Upper lobe of right lung (tissue), 1 donor: ENCODE measurements at places on chromosomes 5 and 9.

DNA sequence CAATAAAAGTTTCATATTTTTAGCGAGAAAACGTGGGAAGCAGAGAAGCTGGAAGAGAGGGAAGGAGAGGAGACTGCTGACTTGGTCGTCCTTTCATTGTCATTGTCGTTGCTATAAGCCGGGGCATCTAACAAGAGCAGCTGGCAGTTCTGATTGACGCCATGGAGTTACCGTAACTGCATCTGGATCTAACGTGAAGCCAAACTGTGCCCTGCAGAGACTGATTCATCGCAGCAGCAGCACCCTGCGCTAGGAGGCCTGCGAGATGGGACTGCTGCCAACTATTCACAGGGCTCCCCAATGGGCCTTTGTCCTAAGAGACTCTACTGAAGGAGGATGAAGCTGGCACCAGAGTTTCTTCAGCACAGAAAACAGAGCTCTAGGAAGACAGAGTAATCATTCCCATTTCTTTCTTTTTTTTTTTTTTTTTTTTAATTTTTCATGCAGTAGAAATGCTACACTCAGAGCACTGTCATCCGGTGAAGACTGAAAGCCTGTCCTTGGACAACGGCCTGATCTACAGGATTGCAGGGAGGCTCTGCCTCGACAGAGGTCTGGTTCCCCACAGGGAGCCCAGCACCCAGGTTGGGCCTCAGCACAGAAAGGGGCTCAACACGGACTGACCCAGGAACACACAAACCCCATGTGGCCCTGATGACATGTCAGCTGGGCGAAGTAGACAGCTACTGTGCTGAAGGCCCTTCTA lies 47.8 kb downstream of the RETREG1 start:
- DNase-seq = no peak

- no peak for DNase-seq
Observed at GRCh38 chr9:134935056-134935640, 17.4 kb upstream of the FCN1 start.

GRCh38 chr9:132806723-132807421 lies 71.2 kb downstream of the AK8 start:
- no peak for DNase-seq

DNA sequence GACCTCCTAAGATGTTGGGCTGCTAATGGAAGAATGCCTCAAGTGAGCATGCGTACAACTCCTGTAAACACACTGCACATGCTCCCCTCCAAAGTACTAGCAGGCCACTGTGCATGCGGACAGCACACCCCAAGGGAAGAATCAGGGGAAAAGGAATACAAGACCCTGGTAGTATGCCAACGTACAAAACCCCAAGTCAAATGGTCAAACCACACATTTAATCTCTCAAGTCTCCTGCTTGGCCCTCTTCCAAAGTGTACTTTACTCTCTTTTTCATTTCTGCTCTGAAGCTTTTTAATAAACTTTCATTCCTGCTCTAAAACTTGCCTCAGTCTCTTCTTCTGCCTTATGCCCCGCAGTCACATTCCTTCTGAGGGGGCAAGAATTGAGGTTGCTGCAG lies 466.4 kb downstream of the DMRTA1 start:
- DNase-seq = no peak

- DNase-seq = no peak
Observed at GRCh38 chr9:118318770-118319431, 614.7 kb downstream of the TLR4 start.

- no peak for DNase-seq
Observed at GRCh38 chr9:108134486-108135128, 645.0 kb upstream of the KLF4 start.

DNA sequence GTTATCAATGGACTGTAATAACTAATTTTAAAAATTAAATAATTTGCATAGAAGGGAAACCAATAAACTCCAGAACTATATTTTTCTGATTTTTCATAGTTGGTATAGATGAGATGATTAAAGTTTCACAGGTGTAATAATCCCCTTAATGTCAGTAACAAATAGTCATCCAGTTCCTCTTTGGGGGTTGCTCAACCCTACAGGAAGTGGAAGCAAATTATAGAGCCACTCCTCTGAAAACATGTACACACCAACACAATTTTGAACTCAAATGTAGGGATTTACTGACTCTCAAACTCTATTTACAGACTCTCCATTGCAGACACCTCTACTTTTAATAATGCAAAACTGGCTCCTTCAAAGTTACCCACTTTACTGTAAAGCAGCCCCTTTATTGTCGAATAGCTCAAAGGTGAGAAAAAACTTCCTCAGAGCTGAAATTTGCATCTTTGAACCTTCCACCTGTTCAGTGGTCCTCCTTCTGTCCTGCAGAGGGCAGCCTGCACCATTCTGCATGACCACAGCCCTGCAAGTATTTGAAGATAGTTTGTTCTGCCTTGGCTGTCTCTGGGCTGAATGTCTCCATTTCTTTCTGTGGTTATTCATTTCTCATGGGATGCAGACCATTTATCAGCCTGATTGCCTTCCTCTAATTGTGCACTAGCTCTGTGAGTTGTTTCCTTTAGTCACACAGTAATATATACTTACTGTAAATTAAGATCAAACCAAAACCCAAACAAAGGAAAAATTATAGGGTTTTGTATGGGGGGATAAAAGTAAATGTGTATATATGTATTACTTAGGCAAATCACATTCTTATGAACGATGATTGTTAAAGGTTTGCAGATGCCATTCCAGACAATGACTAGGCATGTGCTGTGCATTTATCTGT lies 383.2 kb upstream of the SGCD start:
- peak; percentile 61 for DNase-seq

DNA sequence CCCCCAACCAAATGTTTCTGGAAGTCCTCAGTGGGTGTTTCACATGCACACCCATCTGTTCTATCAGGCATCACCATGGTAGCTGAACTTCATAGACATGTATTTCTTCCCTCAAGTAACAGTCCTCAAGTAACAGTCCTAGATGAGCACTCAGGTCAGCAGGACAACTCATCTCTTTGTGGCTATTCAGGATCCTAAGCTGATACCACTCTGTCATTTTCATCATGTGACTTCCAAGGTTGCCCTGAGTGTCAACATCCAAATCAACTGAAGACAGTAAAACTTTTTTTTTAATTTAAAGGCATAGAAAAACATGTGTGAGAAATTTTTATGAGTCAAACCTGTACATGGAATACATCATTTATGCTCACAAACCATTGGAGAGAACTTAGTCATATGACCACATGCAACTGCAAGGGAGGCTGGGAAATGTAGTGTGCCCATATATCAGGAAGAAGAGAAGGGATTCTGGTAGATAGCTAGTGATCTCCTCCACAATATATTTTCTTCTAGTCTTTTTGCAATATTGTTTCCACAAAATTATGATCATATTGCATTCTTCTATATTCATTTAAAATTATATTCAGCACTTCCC lies 64.2 kb upstream of the FST start:
- no peak for DNase-seq

DNA sequence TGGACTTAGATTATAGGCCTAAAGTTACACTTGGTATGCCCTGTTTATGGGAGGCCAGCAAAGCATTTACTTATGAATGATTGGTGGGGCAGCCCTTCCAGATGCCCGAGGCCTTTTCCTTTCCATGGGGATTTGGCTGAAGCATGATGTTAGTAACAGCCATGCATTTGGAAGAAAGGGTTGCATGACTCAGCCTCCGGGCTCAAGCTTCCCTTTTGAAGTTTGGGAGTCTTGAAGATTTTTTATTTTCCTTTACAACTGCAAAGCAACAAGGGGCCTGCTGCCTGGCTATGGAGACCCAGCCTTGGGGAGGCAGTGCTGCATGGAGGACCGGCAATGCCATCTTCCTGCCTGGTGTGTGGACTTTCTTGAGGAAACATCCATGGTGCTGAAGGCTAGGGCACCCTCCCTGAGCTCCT lies 244.7 kb downstream of the ICE1 start:
- no peak for DNase-seq

- no peak for DNase-seq
Observed at GRCh38 chr9:14031810-14032209, 282.1 kb downstream of the NFIB start.

DNA sequence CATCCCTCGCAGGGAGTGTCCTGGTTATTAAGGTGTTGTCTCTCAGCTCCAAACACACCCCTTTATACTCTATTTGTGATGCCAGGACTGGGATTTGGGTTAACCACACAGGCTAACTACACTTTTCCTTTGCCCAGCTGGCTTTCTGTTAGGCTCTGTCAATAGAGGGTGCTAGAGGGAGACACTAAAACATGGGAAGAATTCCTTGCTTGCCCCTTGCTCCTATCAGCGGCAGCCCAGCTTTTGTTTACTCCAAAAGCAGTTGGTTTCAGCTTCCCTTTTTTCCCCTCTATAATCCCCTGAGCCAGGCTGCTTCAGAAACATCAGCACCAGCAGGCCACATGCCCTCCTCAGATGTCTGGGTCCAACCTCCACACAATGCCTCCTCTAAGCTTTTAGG lies 297.1 kb downstream of the KCTD16 start:
- DNase-seq = no peak

DNA sequence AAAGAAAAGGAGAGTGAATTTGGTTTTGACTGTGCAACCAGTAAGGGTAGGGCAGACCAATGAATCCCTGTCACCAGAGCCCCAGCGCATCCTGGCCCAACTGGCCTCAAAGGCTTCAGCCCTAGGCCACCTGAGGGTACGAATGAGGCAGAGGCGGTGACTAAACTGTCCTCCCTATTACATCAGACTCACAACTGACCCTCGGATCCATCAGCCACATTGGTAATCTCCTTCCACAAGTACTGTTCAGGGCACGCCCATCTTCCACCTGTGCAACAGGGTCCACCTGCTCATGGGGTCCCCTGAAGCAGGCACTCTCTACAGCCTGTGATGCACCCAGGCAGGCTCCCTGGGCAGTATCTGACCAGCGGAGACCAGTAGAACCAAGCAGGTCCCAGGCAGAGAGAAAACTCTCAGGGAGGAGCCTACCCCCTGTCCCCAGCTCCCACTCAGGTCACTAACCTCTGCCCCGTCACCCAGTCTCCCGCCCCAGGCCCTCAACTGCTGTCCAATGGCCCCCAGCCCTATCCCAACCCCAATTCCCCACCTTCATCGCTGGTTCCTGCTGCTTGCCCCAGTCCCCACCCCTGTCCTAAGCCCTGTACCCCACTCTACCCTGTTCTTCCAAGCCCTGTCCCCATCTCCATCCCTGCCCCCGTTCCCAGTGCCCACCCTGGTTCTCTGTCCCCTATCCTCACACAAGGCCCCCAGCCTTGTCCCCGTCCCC lies 904 bp downstream of the EDF1 start:
- no peak for DNase-seq

- no peak for DNase-seq
Observed at GRCh38 chr9:94982211-94982610, 255.7 kb downstream of the AOPEP start.

DNA sequence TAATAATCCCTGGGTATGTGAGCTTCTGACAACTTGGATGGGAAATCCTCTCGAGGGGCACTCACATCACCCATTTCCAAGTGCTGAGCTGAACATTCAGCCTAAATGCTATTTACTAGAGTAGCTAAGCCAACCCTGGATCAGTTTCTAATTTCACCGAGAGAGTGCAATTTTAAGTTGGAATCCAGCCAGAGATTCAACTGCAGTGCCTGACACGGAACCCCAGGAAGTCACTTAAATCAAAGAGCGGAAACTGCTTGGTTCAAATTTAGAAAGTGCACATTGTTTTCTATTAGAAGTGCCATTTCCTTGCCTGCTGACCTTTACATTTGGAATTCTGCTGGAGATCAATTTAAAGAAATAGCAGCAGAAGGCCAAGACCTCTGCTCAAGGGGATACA lies 8.8 kb downstream of the SPRY4 start:
- no peak for DNase-seq

DNA sequence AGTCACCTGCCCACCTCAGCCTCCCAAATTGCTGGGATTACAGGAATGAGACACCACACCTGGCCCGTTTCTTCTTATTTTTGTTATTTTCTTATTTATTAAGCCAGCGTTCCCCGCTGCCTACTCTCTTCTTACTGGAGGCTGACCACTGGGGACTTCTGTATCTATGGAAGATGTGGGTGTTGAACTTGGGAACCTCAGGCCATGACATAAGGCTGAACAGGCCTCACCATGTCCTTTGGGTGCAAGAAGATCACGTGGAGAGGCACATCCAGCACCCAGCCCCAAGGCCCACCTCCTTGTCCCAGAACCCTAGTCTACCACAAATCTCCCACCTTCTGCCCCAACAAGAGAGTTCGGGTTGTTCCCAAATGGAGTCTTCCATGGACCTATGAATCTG lies 59.4 kb upstream of the NEK6 start:
- DNase-seq = no peak

- DNase-seq = no peak
Observed at GRCh38 chr9:94991961-94992907, 265.7 kb downstream of the AOPEP start.

DNA sequence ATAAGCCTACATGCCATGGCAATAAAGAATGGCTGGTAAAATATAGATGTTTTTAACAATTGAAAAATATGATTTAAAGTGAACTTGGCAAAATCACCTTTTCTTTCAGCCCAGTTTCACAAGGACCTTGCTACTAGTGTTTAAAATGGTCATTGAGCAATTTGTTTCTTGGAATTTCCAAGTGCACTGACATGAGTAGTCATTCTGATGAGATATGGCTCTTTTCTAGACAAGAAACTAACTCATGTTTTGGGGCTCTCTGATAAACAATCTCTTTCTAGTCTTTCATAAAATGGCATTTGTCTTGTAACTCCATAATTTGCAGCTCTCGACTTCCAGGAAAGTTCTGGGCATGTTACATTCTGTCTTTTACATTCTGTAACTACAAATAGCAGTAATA lies 176.8 kb downstream of the NR2F1-AS1 start:
- DNase-seq = no peak

- no peak for DNase-seq
Observed at GRCh38 chr5:96016216-96016615, 54.6 kb upstream of the ELL2 start.

GRCh38 chr5:133957080-133957479 lies 11.3 kb downstream of the C5orf15 start:
- DNase-seq = no peak

DNA sequence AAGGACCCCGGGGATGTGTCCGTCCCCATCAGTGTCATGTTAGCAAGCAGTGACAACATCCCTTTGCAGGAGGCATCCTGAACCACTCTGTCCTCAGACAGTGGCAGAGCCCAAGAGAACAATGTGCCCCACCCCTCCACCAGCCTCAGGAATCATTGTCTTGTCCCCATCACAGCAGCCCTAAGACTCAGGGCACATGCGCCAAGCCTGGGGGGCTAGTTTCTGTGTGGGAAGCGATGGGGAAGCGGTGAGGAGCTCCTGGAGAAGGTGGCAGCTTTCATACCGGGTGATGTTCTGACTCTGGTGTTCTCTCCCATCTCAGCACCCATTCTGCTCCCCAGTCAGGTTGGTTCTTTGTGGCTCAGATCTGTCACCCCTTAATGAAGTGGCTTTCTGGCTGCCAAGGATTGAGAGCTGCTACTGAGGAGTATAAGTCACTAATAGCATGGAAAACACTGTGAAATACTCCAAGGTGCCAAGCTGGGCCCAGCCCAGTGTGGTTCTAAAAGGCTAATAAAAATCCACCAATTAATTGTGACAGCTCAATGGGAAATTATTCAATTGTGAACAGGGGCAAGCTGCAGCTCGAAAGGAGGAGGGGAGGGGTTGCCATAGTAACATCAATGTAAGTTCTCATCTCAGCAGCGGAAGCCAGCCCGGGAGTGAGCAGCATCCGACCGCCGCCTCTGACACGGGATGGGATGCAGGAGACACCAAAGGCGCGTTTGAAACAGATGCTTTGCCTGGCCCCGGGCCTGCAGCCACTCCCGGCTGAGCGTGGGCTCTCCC lies 4.7 kb downstream of the QRFP start:
- no peak for DNase-seq
